SK-MEL-5 (cell line): ENCODE measurements at places on chromosomes 3 and 15. TPM values are rescaled to one million over a fixed set of nuclear protein-coding genes. Genes with fewer than 3 reads are reported as not detected.

GRCh38 chr3:59605944-59606534, 556.2 kb upstream of the CFAP20DC start:
- DNase-seq: no peak

- DNase-seq: no peak
These were observed 386.1 kb downstream of the PTPRG start for GRCh38 chr3:61947456-61947855.

- DNase-seq: no peak
These were observed 146.9 kb downstream of the CHST2 start for GRCh38 chr3:143266511-143266910.

DNA sequence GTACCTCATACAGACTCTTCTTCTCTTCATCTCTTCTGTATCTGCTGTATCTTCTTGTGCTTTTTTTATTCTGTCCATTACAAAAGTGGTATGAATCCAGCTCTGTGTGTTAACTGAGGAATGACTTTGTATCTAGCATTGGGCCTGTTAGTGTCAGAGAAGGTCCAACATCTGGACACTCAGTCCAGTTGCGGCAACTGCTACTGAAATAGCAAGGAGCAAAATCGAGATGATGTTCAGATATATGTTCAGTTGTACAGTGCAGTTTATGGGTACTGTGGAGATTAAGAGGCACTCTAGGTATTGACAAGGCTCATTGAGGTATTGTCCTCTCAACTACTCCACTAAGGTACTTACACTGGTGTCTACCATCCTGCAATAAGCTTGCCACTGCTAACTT, 42.6 kb downstream of the KLHDC8B start:
- no peak for DNase-seq

DNA sequence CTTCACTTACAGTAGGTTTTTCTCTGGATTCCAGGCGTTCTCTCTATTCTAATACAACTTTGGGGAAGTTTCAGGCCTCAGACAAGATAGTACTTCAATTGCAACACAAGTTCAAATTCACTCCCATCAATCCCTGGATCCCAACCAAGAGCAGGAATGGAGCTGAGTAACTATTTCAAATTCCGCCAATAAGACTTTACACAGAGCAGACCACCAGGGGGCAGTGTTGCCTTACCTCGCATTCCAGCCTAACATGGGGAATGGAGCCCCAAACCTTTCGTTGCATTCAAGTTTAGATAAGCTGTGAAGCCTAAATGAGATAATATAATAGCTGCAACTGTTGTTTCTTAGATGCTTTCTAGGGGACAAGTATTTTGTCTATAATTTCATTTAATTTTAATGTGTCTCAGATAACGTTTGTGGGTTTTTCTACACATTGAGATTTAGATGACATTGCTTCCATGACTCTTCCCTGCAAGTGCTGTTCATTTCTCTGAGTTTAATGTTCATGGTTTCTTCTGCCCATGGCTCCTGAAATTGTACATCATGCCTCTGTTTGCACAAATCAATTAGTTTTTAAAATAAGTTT, 186.7 kb downstream of the NSUN3 start:
- DNase-seq: peak; percentile 78

GRCh38 chr3:161851941-161852566, 355.4 kb downstream of the OTOL1 start:
- DNase-seq: peak; percentile 74

The IGSF11 gene
- total RNA-seq: 64.6 and 66.5 TPM in 2 replicates

DNA sequence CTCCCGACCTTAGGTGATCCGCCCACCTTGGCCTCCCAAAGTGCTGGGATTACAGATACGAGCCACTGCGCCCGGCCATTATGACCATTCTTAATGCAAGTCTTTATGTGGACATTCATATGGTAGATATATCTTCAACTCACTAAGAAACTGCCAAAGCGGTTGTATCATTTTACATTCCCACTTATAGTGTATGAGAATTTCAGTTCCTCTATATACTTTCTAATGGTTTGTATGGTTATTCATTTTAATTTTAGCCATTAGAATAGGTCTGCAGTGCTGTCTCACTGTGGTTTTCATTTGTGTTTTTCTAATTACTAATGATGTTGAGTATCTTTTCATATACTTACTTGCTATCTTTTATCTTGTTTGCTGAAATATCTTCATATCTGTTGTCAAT, 32.5 kb downstream of the TCF12 start:
- no peak for DNase-seq

GRCh38 chr3:192262001-192262400, 465.3 kb downstream of the FGF12 start:
- no peak for DNase-seq

DNA sequence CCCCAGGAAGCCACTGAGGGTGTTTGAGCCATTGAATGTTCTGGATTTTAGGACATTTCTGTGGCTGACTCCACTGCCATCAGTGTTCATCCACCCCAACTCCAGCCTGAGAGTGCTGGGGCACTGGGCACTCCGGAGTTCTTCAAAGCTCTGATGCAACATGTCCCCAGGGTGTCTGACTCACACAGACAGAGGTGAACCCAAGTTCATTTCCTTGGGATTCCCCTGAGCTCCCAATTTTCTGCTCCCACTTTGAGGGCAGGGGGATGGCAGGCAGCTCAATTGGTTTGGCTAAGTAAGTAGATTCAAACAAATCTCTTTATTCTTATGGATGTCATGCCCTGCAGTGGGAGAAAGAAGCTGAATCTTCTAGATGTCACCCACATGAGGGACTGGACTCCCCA, 2.2 kb downstream of the STRA6 start:
- DNase-seq: no peak
